ENCODE measurements at places on chromosomes 4 and X. TPM values are rescaled to one million over a fixed set of nuclear protein-coding genes. Genes with fewer than 3 reads are reported as not detected.

ACTRT1 gene
- not detected for total RNA-seq

SERPINA7 gene
- not detected for total RNA-seq

UBL4A gene
- 38.3 TPM for total RNA-seq

MAGEB17 gene
- 0.33 TPM for total RNA-seq

HELQ gene
- 24.3 TPM for total RNA-seq

FGF2 gene
- total RNA-seq = 21.6 TPM

GLRB gene
- total RNA-seq = 10.7 TPM

GJB1 gene
- total RNA-seq = 1.8 TPM

TET2 gene
- total RNA-seq = 23.2 TPM

IL15 gene
- 5.6 TPM for total RNA-seq

OPN1MW3 gene
- not detected for total RNA-seq

LRBA gene
- total RNA-seq = 138 TPM

DAPP1 gene
- total RNA-seq = 4.9 TPM

ADH1C gene
- 50.1 TPM for total RNA-seq

SPANXC gene
- total RNA-seq = not detected

SPINK2 gene
- not detected for total RNA-seq

AFM gene
- not detected for total RNA-seq

EXOC1 gene
- 45.6 TPM for total RNA-seq

POF1B gene
- total RNA-seq = 19.5 TPM

USO1 gene
- total RNA-seq = 74.1 TPM

GAGE1 gene
- not detected for total RNA-seq

CTAG2 gene
- not detected for total RNA-seq

DIAPH2 gene
- total RNA-seq = 66.4 TPM

COL4A6 gene
- total RNA-seq = 10.7 TPM

MAGEB1 gene
- total RNA-seq = not detected

TMPRSS11F gene
- total RNA-seq = not detected

TRAPPC2 gene
- 21.0 TPM for total RNA-seq

OFD1 gene
- total RNA-seq = 48.8 TPM

TSPAN7 gene
- 26.9 TPM for total RNA-seq

ZNF280C gene
- 4.9 TPM for total RNA-seq

STBD1 gene
- 7.3 TPM for total RNA-seq

ADGRA3 gene
- total RNA-seq = 45.9 TPM

ZCCHC12 gene
- not detected for total RNA-seq

ERAS gene
- 0.73 TPM for total RNA-seq
